ENCODE measurements at places on chromosomes 2 and 18.

DNA sequence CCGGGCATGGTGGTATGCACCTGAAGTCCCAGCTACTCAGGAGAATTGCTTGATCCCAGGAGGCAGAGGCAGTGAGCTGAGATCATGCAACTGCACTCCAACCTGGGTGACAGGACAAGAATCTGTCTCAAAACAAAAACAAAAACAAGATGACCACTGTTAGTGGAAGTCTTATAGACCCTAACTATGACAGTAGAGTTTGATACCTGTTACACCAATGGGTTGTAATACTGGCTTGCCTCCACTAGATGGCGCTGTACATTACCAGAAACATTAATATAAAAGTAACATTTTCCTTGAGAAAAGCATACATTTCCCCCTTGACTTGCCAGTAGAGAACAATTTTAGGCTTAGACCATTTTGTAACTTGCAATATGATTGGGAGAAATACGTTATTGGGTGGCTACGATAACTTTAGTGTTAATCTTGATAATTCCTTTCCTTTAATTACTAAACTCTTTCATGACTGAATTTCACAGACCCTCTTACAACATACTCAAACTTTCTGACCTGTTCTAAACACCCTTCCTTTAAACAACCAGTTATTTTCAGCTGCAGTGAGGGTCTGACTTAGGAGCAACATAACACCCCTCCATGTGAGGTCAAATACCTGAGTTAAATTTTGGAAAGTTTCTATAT, 19.5 kb downstream of the SLC25A52 start:
- DNase-seq, result peak; percentile 12

GRCh38 chr2:179936141-179936540, 71.0 kb downstream of the CWC22 start:
- DNase-seq, result no peak

DNA sequence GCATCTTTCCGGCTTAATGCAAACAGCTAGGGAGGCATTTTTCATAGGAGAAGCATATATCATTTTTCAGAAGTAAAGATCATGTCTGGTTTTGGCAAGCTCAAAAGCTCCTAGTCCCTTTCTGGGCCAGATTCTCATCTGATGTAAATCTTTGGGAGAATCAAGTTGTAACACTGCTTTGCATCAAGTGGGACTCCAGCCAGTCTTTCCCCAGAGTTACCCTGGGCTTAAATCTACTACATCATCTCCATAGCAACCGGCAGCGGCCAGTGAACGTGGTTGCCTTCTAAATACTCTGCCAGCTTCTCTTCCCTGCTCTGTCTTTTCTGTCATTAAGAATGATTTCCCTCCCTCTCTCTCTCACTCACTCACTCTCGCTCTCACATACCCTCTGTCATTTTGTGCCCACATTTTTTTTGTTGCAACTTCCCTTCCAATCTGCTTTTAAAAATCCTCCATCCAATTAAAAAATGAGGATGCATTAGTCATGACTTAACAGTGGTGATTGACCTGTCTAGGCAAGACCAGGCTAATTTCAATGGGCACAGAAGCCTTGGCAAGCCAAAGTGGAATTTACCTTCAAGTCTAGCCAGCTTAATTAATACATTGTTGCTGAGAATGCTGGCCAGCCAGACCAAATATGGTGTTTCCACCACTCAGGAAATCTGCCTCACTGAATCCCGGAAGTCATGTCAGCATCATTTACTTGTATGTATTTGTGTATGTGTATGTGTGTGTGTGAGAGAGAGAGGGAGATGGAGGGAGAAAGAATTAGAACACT, 93.0 kb downstream of the NRP2 start:
- DNase-seq, result no peak

- DNase-seq, result no peak
Observed at GRCh38 chr2:62570861-62571698, 65.1 kb upstream of the TMEM17 start.

GRCh38 chr2:127104881-127105655, 1.9 kb downstream of the BIN1 start:
- no peak for DNase-seq

GRCh38 chr18:11502368-11502767, 107.0 kb upstream of the SLC35G4 start:
- DNase-seq, result no peak

- DNase-seq, result no peak
Observed at GRCh38 chr18:35528749-35529274, 31.1 kb upstream of the INO80C start.

- DNase-seq, result no peak
Observed at GRCh38 chr2:20185176-20186022, 39.5 kb downstream of the SDC1 start.

DNA sequence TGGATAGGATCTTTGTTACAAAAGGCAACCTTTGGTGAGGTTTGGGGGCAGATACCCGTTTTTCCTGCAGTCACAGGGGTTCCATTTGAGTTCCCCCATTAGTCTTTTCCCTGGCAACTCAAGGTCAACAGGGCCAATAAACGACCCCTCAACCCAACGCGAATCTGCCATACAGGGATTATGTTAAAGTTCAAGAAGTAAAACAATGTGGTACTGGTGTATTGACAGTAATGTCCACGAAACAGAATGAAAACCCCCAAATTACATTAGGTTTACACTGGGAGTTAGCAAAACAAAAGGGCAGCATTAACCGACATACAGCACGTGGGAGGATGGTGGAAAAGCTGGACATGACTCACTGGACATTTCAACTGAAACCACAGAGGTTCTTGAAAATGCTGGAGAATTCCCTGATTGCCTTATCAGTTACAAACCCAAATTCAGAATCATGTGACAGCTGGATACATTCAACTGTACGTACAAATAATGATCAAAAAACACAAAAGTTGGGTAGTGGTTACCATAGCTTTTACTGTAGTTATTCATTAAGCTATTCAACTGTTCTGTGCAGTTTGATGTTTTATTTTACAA, 4.9 kb upstream of the IMP4 start:
- DNase-seq, result no peak

DNA sequence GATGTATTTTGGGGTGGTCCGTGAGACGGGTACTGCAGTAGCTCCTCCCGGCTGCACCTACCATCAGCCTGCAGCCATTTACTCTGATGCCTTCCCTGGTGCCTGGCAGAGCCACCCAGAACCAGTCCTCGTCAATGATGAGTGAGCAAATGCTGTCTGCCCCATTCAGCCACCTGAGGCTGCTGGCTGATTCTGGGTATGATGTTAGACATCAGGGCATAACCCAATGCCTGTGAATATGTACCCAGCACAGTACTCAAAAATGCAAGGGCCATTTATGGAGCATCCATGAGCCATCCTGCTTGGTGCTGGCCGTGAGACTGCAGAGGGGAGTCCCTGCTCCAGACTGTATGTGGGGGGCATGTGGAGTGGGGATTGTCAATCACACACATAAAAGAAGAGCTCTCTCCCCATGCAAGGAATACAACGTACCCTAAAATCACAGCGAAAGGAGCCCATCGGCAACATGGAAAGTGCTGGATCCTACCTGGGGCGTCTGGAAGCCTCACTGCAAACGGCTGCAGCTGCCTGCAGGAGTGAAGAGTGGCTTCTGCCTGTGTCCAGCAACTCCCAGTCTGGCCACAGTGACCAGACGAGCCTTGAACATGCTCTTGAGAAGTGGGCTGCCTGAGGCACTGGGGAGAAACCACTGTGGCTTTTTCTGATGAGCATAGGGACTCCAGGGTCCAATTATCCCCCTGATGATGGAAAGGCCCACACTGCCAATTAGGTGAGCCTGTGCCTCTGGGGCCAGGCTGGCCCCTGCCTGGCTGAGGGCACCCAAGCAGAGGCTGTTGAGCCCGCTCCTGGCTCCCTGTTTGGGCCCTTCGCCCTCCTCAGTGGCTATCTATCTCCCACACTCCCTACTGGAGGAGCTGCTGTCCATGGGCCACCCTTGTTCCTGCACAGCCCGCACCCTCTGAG, 2.4 kb upstream of the OR6B2 start:
- DNase-seq, result no peak

GRCh38 chr2:17231394-17231965, 286.8 kb downstream of the RAD51AP2 start:
- no peak for DNase-seq

GRCh38 chr18:62329691-62330454, 4.8 kb downstream of the TNFRSF11A start:
- DNase-seq, result no peak

DNA sequence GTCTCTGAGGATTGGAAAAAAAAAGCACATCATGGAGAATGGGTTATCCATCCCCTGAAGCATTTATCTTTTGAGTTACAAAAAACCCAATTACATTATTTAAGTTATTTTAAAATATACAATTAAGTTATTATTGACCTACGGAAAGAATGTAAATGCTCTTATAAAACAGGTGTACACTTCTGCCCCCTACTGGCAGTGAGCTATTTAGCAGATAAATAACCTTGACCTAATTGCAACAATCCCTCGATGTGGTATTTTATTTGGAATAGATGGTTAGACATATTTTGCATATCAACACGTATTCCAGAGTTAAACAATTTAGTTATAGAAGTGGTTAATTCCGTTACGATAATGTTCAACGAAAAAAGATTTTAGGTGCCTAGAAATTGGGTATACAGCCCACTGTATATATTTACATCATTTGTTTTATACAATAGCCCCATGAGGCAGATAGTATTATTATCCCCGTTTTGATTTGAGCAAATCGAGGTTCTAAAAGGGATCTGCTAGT, 9.1 kb upstream of the DAW1 start:
- DNase-seq, result no peak

Measured in activated CD8-positive, alpha-beta memory T cell treated with anti-CD3 and anti-CD28 coated beads for 1 hour (primary cell).